ENCODE measurements at places on chromosomes 7 and 10. TPM values are rescaled to one million over a fixed set of nuclear protein-coding genes. Genes with fewer than 3 reads are reported as not detected.

GRCh38 chr7:86391813-86392212 lies 251.9 kb upstream of the GRM3 start:
- no peaks in the 10 kb centered on the region for H3K4me1 ChIP-seq
- H3K4me3 ChIP-seq = no peak overlapping the region
- peaks cover 5% of the 10 kb centered on the region for H3K36me3 ChIP-seq
- no peak overlapping the region for H3K27ac ChIP-seq
- no peak for DNase-seq

The SCIN gene
- total RNA-seq = 48.9 TPM

- no peak for DNase-seq
- H3K27ac ChIP-seq = peak overlapping the region; percentile 7
- H3K4me3 ChIP-seq = no peak overlapping the region
- H3K4me1 ChIP-seq = peaks cover 37% of the 10 kb centered on the region
Observed at GRCh38 chr10:113961182-113962031, 82.3 kb upstream of the ADRB1 start.

GRCh38 chr7:81499262-81500116 lies 270.4 kb downstream of the HGF start:
- peak overlapping the region; percentile 11 for H3K4me3 ChIP-seq
- peaks cover 35% of the 10 kb centered on the region for H3K4me1 ChIP-seq
- DNase-seq = peak; percentile 85
- no peaks in the 10 kb centered on the region for H3K27me3 ChIP-seq
- H3K36me3 ChIP-seq = no peaks in the 10 kb centered on the region
- H3K27ac ChIP-seq = peak overlapping the region; percentile 87

DNA sequence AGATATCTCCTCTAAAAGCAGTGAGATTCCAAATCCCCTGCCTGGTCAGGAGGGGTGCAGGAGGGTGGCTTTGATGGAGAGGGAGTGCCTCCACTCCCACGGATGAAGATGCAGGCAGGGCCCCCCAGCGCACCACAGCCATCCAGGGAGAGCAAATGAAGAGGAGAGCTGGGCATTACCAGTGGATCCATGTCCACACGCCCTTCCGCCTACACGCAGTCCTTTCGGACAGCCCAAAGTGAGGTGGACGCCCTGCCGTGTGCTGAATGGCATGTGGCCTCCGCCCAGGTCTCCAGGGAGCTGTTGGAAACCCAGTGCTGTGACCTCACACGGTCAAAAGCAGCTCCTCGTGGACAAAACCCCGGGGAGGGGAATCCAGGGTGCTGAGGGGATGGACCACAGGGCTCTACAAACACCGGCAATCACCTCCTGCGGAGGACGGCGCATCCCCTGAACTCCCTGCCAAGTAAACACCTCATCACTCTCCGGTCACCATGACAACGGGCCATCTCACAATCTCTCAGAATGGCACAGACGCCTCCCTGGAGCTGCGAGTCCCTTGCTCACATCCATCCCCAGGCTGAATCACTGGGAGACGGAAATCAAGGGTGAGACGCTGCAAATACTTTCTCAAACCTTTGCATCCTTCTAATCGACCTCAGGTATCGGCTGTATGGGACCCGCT lies 35.0 kb upstream of the DNAAF5 start:
- no peak for DNase-seq
- H3K27ac ChIP-seq = no peak overlapping the region
- peaks cover 33% of the 10 kb centered on the region for H3K36me3 ChIP-seq
- peaks cover 1% of the 10 kb centered on the region for H3K27me3 ChIP-seq
- H3K4me3 ChIP-seq = no peak overlapping the region
- no peaks in the 10 kb centered on the region for H3K4me1 ChIP-seq

GRCh38 chr7:28613262-28613661 lies 200.9 kb downstream of the CREB5 start:
- no peak overlapping the region for H3K27ac ChIP-seq
- H3K36me3 ChIP-seq = no peaks in the 10 kb centered on the region
- H3K4me1 ChIP-seq = no peaks in the 10 kb centered on the region
- no peak overlapping the region for H3K4me3 ChIP-seq

The PON1 gene
- total RNA-seq = not detected

- H3K4me3 ChIP-seq = no peak overlapping the region
- H3K36me3 ChIP-seq = no peaks in the 10 kb centered on the region
- H3K27me3 ChIP-seq = peaks cover 4% of the 10 kb centered on the region
- no peaks in the 10 kb centered on the region for H3K4me1 ChIP-seq
- no peak overlapping the region for H3K27ac ChIP-seq
- DNase-seq = no peak
Observed at GRCh38 chr7:36979810-36980248, 255.5 kb upstream of the AOAH start.

The CFAP46 gene
- total RNA-seq = 0.31 TPM

The TUBGCP2 gene
- 69.8 TPM for total RNA-seq

- H3K4me3 ChIP-seq = no peak overlapping the region
- H3K27me3 ChIP-seq = peaks cover 9% of the 10 kb centered on the region
- H3K4me1 ChIP-seq = no peaks in the 10 kb centered on the region
- no peak for DNase-seq
- no peak overlapping the region for H3K27ac ChIP-seq
- H3K36me3 ChIP-seq = peaks cover 5% of the 10 kb centered on the region
Observed at GRCh38 chr10:33813871-33814270, 479.4 kb upstream of the NRP1 start.

DNA sequence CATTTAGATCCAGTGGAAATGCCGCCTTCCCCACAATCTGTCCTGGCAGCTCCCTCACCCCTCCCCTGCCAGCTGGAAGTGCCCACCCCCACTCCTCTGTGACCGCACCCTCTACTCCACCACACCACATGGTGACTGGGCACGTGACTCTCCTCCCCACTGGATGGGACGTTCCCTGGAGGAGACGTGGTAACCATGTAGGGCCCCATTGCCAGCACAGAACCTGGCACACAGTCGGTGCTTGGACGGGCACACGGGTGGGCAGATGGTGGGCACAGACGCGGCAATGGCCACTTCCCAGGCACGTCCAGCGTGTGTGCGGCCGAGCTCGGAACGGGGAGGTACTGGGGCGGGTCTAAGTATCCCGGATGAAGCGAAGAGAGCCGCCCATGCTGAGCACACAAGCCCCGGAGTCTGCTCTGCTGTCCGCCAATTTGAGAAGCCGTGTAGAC lies 245.6 kb downstream of the MAD1L1 start:
- H3K27me3 ChIP-seq = no peaks in the 10 kb centered on the region
- H3K27ac ChIP-seq = no peak overlapping the region
- no peak overlapping the region for H3K4me3 ChIP-seq
- peaks cover 4% of the 10 kb centered on the region for H3K36me3 ChIP-seq
- no peaks in the 10 kb centered on the region for H3K4me1 ChIP-seq
- DNase-seq = no peak

The NPSR1 gene
- not detected for total RNA-seq

DNA sequence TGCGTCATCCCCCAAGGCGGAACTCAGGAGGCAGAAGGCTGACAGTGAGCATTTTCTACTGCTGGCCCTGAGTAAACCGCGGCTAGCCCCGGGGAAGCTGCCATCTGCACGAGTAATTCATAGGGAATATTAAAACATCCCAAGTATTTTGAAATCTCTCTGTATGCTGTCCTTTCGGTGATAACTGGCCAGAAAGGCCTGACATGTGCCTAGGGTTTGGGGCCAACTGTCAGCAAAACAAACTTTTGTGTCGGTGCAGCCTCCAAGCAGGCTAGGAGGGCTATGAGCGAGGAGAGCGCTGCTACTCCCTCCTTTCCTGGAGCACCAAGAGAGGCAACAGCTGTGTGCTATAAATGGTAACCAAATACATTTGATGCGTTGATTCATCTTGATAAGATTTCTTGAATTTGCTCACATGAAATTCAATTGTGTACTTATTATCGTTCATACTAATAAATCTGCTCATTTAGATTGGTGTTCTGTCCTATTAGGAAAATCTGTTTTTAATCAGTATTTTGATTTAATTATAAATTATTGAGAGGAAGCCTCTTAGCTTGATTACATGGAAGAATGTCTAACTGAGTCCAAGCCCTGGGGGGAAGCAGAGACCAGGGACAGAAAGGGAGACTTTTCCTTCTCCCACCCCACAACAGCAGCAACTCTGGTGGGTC lies 124.4 kb upstream of the NPS start:
- H3K4me1 ChIP-seq = peaks cover 16% of the 10 kb centered on the region
- no peak for DNase-seq
- H3K4me3 ChIP-seq = no peak overlapping the region
- peaks cover 8% of the 10 kb centered on the region for H3K36me3 ChIP-seq

The BHLHA15 gene
- total RNA-seq = not detected

The VPS41 gene
- 75.5 TPM for total RNA-seq

The TACC2 gene
- 17.5 TPM for total RNA-seq
